HL-60 (cell line): ENCODE measurements at places on chromosomes 5 and 9.

DNA sequence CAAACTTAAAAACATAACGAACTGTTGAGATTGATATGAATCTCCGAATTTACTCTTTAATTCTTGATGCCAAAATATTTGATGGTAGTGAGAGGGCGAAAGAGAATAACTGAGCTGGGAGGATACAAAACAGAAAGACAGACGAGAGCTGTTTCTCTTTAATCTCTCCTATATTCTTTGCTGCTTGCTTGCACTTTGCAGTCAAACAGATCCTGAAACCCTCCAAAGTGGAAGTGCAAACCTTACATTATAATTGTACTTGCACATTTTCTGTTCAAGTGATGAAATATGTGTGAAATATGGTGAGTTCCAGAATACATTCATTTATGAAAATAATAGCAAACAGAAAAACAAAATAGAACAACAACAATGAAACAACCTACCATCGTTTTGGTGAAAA lies 63.8 kb downstream of the PAM start:
- DNase-seq = no peak

DNA sequence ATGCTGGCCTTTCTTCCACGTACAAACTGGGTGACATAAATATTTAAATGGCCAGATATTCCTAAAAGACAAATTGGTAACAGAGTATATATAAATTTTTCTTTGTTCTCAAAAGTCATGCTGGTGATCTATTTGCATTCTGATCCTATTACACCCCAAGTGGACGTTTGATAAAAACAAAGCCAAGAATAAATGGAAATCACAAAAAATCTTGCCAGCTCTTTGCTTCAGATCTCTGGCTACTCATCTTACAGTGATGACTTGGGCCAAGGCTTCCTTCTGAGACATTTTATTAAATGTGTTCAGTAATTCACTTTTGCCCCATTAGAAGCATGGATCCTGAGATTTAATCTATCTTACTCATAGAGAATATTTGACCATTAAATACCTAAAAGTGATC lies 444.3 kb upstream of the PIK3R1 start:
- no peak for DNase-seq

DNA sequence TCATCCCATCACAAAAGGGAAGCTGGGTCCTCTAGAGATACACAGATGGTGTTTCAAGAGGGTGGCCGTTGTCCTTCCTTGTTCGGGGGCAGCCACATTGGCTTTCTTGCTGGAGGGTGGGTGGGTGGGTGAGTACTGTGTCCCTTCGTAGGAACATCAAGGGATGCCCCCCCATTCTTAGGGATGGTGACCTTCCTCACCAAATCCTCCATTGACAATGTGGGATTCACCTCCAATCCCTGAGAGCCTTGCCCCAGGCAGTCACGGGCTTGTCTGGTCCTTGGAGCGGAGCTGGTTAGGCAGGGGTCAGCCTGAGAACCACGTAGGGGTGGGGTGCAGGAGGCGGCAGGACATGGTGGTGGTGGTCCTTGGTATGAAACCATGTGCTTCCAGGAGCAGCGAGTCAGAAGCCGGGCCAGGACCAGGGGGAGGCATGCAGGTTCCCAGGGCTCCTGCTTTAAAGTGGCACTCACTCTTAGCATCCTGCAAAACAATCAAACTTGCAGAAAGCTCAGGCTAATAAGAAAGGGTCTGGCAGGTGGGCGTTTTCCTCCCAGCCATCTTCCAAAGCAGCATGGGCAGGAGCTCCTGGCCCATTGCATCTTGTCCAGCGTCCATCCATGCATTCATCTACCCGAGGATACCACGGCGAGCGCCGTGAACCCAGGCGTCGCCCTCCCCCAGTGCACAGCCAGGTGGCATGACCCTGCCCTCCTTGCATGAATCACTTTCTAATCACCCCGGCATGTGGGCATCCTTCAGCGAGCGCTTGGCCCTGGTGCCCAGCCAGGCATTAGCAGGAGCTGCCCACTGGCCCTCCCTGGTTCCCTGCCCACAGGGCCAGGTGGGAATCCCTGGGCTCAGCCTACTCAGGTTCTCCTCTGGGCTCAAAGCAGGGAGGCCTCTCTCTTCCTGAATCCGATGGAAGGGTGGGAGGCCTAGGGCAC lies 76.4 kb downstream of the NTNG2 start:
- DNase-seq = no peak

DNA sequence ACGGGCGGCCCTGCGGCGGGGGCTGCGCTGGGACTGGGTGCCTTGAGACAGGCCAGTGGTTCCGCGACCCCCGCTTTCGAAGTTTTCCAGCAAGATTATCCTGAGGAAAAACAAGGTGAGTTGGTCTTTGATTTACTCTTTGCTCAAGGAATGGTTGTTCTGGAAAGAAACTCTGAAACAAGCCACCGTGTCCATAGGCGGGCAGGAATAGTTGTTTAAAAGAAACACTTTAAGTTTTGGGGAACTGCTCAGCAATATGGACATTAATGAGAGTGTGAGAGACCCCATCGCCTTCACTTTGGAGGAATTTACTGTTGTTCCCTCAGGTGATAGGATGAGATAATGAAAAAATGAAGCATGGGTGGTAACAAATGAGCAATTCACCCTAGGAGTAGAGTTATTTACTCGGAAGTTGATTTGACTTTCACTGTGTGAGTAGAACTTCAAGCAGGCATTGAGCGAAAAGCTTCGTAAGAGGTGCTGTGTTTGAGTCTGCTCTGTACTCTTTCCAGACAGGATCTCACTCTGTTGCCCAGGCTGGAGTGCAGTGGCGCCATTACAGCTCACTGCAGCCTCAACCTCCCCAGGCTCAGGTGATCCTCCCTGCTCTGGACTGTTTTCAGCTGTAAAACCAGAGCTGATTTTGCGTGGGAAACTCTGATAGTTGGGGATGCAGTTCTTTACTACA lies 1.1 kb downstream of the DMRTA1 start:
- DNase-seq = no peak

- no peak for DNase-seq
Measured at GRCh38 chr5:38112938-38113337, 145.4 kb upstream of the EGFLAM start.

DNA sequence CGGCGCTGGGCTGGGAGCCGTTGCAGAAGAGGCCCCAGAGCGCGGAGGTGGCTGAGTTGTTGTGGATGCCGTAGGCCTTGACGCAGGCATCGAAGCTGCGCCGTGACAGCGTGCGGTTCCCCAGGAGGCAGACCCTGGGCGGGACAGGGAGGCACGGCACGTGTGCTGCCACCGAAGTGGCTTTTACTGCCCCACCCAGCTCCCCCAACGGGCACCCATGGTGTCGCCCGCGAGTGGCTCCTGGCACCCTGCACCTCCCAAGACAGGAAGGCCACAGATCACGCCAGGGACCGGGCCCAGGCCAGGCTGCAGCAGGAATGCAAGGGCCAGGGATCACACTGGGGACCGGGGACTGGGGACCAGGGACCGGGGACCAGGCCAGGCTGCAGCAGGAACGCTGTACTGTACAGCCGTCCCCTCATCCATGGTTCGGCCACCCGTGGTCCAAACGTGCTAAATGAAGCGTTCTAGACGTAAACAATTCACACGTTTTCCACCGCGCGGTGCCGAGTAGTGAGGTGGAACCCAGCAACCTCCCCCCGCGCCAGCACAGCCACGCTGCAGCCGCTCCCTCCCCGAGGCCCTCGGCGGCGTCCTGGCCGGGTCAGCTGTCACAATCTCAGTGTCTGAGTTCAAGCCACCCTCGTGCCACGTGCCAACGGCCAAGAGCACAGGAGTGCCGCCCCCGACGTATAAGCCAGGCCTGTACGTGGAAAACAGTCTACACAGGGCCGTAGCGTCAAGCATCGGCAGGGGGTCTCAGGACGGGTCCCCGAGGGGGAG lies 27.8 kb downstream of the SLC12A7 start:
- no peak for DNase-seq

DNA sequence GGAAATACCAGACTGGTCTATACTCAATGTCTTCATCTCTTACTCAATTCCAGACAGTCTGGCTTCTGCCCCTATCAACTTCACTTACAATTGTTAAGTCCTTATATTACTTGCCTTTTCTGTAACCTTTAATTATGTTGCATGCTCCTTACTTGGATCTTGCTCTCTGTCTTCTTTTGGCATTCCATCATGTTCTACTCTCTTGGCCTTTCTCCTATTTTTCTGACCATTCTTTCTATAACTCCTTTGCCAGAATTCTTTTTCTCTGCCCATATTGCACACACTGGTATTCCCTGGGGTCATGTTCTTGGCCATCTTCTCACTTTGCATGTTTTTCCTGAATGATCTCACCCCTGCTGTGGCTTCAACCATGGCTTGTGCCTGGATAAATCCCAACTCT lies 209.8 kb upstream of the ZNF462 start:
- DNase-seq = no peak

DNA sequence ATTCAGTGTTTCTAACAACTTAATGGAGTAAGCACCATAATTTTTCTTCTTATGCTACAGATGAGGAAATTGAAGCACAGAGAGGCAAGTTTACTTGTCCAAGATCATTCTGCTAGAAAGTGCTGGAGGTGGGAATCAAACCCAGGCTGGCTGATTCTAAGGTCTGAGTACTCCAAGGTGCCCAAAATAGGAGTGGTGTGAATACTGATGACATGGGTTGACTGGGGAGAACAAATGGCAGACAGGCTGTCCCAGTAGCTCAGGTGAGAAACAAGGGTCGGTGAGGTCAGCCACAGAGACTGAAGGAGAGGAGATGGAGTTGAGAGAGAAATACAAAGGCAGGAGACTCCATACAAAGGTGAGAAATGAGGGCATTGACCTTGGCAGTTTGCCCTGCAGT lies 144.5 kb upstream of the EGFLAM start:
- DNase-seq = no peak

DNA sequence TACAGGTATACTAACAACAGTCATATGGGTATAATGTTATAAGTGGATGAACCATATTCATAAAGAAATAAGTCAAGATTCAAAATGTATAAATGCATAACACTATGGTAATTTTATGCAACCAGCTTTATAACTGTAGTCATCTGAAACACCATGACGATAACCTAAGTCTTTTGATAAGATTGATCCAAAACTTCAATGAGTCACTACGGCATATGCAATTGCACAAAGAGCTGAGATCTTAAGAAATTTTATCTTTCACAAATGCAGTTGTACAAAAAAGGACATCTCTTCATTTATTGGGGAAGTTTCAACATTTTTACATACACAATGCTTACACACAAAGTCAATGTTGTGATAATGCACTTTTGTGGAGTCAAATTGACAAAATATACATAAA lies 20.3 kb downstream of the FAM81B start:
- no peak for DNase-seq

DNA sequence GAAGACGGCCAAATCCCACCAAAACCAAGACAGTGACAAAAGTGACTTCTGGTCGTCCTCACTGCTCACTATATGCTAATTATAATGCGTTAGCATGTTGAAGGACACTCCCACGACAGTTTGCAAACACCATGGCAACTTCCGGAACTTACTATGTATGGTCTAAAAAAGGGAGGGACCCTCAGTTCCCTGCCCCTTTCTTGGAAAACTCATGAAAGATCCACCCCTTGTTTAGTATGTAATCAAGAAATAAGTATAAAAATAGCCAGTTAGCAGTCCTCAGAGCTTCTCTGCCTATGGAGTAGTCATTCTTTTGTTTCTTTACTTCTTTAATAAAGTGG lies 9.5 kb downstream of the FCN2 start:
- no peak for DNase-seq

- DNase-seq = no peak
Measured at GRCh38 chr9:90872835-90873294, 71.2 kb downstream of the SYK start.

DNA sequence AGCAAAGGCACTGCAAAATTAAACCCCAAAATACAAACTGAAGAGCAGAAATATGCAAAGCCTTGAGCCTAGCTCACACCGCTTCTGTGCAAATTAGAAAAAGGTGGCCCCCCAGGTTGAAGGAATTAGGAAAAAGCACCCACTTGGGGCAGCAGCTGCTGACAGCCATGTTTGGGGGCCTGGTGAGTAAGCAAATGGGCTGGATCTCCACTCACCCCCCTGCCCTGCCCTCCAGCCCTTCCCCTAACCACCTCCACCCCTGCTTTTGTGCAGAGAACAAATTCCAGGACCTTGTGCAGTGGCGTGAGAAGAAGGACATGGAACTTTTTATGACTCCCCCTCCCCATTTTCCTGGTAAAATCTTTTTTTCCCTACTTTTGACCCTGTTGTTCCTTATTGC lies 92.0 kb upstream of the DNAH5 start:
- DNase-seq = no peak

GRCh38 chr5:175501759-175502158 lies 23.4 kb downstream of the SFXN1 start:
- no peak for DNase-seq

- DNase-seq = no peak
Measured at GRCh38 chr5:121296356-121296755, 555.3 kb upstream of the FTMT start.

- DNase-seq = no peak
Measured at GRCh38 chr9:89953824-89954615, 349.2 kb downstream of the GADD45G start.

DNA sequence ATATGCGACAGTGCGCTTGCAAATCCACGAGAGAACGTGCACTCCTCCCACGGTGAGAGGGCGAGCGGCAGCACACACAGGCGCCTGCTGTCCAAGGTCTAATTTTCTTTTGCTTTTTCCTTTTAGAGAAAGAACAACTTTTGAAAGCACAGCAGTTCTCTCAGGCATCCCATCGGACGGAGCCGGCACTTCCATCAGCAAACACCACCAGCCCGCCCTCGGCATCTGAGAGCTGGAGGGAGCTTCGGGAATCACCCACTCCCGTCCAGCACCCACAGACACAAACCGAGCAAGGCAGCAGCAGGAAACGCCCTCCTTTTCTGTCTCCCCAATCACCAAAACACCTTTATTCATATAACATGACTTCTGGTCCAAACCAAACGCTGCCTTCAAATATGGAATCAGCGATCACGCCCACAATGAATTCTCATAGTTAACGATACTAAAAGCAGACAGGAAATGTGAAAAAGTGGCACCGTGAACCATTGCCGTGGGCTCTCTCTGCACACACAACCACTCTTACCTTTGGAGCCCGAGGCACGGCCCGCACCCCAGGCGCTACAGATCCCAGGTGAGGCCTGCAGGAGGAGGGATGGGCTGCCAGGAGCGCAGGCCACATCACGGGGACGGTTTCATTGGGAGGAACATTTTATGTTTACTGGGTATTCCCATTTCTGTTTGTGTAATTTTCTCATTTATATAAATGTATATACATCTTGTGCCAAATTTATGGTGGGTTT lies 14.2 kb downstream of the LPCAT1 start:
- no peak for DNase-seq

- DNase-seq = peak; percentile 48
Measured at GRCh38 chr9:126885131-126885641, 24.7 kb downstream of the ZBTB34 start.

GRCh38 chr5:60366489-60366888 lies 333.5 kb downstream of the DEPDC1B start:
- DNase-seq = no peak
